ENCODE measurements at places on chromosomes 6 and 20.

GRCh38 chr20:32429343-32429742 lies 71.2 kb downstream of the ASXL1 start:
- DNase-seq = no peak

DNA sequence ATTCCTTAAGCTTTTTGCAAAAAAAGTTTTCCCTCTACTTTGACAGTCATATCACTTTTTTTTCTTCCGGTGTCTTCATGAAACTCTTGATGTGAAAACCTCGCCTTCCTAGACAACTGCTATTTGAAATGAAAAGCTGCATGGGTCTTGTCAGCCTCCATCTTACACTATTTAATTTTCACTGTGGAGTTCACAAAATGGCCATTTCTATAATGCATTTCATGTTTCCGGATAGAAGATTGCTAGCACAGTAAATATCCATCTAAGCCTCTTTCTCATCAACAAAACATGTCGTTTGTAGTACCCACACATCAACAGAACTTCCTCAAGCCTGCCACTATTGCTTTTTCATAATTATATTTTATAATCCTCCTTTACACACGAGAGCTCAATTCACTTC lies 204.9 kb upstream of the ID4 start:
- DNase-seq = no peak

- no peak for DNase-seq
Measured at GRCh38 chr6:33007831-33008400, 1.5 kb downstream of the HLA-DOA start.

DNA sequence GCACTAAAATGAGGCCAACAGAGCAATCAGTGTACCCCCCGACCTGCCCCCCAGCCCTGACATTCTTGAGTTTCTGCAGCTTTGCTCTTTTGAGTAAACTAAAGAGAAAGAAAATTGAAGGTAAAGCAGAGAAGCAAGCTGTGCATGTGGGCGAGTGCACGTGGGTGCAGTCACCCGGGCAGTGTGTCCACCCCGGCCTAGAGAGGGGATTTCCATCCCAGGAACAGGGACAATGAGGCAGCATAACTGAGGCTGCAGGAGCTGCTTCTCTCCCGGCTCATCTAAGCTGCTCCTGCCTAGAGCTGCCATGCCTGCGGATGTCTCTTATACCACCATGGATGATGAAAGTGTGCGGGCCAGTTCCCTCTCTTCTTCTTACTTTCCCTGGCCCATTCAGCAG lies 16.8 kb downstream of the CASS4 start:
- DNase-seq = no peak

GRCh38 chr20:32277361-32278198 lies at the start of gene KIF3B:
Gene KIF3B (plus strand): TSS chr20:32277651. CDS start chr20:32309778, 32,127 bp downstream.
- DNase-seq = peak; percentile 92

DNA sequence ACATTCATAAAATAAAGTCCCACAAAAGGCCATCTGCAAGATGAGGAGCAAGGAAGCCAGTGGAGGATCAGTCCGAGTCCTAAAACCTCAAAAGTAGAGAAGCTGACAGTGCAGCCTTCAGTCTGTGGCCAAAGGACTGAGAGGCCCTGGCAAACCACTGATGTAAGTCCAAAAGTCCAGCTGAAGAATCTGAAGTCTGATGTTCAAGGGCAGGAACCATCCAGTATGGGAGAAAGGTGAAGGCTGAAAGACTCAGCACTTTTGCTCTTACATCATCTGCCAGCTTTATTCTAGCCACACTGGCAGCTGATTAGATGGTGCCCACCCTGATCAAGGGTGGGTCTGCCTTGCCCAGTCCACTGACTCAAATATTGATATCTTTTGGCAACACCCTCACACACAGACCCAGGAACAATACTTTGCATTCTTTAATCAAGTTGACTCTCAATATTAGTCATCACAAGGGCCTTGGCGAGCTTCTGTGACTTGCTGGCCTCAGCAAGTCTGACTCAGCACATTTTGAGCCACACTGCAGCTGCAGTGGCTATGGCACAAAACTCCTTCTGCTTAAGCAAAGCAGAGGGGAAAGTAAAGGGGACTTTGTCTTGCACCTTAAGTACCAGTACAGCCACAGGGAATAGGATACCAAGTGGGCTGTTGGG lies 1370.3 kb upstream of the CITED2 start:
- no peak for DNase-seq

DNA sequence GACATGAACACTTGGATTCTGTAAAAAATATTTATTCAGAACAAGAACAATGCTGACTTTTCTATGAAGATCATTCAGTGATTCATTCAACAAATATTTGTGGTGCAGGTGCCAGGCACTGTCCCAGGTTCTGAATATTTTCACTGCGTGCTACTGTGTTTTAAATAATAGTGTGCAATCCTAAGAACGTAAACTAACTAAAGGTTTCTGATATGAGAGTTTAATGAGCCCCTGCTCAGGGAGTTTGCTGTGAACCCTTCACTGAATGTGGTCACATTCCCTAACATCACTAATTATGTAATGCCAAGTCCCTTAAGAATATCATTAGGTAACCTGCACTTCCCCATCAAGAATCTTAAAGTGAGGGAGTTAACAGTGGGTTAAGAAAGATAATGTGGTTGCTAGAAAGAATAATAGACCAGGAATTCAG lies 1.7 kb upstream of the TMEM170B start:
- DNase-seq = no peak

- DNase-seq = no peak
Measured at GRCh38 chr6:18209539-18210197, 54.4 kb downstream of the KDM1B start.

DNA sequence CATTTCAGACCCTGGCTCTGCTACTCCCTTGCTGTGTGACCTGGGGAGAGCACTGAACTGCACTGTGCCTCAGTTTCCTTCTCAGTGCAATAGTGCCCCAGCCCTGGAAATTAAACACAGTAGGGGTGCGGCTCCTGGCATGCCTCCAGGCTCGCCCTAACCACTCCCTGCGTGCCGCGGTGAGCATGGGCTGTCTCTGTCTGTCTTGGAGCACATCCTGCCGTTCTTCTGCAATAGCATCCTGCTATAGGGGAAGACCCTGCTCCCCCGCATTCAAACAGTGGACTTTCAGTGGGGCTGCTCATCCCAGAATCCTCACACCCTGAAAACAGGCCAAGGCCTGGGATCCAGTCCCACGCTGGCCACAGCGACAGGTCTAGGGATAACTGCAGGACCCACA lies 129.5 kb downstream of the FOXC1 start:
- no peak for DNase-seq

- no peak for DNase-seq
Measured at GRCh38 chr6:75024828-75025227, 181.0 kb downstream of the COL12A1 start.

- no peak for DNase-seq
Measured at GRCh38 chr6:62272114-62272513, 13.9 kb downstream of the KHDRBS2 start.

GRCh38 chr6:25237579-25237978 lies 41.6 kb upstream of the CARMIL1 start:
- DNase-seq = no peak

DNA sequence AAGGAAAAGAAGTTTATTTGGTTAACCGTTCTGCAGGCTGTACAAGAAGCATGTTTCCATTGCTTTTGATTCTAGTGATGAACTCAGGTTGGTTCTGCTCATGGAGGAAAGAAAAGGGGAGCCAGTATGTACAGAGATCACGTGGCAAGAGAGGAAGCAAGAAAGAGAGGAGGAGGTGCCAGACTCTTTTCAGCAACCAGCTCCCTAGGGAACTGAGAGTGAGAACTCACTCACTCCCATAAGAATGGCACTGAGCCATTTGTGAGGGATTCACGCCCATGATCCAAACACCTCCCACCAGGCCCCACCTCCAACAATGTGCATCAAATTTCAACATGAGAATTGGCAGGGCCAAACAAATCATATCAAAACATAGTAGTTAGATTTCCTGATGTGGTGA lies 649.1 kb downstream of the EPM2A start:
- DNase-seq = no peak

DNA sequence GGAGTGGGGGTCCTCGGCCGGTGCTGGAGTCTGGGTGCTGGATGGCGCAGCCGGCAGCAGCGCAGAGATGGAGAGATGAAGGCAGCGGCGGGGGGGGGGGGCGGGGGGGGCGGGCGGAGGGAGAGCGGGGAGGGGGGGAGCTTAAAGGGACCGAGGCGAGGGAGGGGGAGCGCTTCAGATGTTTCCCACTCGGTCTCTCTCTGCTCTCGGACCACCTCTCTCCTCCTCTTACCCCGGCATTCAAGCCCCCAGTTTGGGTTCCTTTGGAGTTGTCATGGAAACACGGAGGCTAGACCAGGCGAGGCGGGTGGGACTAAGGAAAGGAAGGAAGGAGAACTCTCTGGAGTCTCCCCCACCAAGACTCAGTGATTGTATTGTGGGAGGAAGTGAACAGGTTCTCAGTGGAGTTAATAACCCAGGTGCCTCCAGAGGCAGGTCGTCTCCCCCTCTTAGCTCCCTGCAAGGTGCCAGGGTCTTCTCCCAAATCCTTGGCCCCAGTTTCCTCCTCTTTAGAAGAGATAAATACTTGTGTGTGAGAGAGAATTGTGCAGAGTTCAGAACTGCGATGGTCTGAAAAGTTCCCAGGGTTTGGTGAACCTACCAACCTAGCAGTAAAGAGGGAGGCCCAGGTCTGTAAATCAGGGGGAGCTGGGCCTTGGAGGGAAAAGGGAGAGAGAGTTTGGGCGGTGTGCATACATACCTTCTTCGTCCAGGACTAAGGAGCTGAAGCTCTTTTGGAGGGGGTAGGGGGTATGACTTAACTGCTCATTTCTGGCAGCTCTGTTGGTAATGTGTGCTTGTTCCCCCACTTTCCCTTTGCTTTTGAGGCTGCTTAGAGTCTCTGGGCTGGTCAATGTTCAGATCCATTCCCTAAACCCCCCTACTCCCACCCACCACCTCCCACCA lies at the start of gene PRRT1:
PRRT1 (minus strand) TSS at position 77 of the 906 bp plus-strand sequence. CDS start 112 bp downstream, outside the sequence.
- no peak for DNase-seq

DNA sequence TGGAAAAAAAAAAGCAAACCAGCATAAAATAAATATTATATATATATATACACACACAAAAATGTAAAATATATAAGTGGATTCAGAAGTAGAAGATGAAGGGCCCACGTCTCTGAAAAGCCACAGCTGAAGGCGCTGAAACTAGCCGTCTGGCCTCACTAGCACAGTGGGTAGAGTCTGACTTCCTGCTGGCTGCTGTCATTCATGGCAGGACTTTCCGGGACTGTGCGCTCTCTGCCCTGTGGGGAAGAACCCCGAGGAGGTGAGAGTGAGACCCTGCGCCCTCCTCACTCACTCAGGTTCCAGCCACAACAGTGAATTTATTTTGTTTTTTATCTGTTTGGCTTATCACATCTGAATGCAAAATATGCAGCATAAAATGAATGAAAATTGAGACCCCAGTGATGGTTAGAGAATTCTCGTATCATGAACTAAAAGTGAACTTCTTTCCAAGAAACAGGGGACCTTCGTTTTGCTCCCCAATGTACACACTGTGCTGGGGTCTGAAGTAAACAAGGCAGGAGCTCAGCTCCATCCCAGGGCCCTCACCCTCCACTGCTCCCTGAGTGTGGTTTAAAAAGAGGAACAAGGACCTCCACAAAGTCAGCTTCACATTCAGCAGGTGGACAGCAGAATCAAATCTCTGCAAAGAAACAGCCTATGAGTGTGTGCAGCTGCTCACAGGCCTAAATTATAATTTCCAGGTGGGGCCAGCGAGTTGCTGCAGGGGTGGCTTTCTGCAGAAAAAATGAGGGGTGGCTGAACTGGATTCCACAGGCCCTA lies 1.3 kb upstream of the RAMACL start:
- no peak for DNase-seq

- DNase-seq = no peak
Measured at GRCh38 chr20:64151633-64152530, 12.4 kb upstream of the MYT1 start.

- peak; percentile 73 for DNase-seq
Measured at GRCh38 chr6:159969204-159969912, 476 bp downstream of the IGF2R start.

DNA sequence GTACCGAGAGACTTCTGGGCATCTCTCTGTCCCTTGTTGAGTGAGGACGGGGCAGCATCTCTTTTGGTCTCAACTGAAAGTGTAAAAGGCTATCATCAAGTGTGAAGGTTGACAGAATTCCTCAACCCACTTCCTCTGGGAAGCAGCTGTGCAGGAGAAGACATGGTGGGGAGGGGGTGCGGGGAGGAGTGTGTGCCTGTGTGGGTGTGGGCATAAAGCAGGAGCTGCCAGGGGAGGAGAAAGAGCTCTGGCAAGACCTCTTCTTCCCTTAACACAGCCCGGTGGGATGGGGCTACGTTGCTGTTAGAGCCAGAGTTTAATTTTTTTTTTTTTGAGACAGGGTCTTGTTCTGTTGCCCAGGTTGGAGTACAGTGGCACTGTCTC lies 31.8 kb downstream of the CPXM1 start:
- no peak for DNase-seq

DNA sequence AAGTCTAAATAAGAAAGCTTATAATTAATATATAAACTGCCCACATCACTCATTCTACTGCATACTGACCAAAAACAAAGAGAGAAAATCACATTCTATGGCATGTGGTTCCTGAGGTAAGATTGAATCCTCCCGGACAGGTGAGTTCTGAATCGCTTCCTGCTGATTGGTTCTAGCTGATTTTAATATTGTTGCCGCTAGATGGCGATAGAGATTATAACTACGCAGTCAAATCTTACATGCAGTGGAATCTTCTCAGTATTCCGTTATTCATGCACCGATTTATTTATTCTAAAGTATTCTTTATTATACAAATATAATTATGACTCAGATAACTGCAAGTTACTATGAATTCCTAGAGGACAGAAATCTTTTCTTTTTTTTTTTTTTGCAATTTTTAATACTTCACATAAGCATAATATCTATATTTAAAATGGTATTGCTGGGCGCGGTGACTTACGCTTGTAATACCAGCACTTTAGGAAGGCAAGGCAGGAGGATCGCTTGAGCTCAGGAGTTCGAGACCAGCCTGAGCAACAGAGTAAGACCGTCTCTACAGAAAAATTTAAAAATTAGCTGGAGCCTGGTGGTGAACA lies 24.2 kb upstream of the TMX4 start:
- no peak for DNase-seq

- DNase-seq = no peak
Measured at GRCh38 chr6:142764311-142764710, 180.7 kb downstream of the HIVEP2 start.

DNA sequence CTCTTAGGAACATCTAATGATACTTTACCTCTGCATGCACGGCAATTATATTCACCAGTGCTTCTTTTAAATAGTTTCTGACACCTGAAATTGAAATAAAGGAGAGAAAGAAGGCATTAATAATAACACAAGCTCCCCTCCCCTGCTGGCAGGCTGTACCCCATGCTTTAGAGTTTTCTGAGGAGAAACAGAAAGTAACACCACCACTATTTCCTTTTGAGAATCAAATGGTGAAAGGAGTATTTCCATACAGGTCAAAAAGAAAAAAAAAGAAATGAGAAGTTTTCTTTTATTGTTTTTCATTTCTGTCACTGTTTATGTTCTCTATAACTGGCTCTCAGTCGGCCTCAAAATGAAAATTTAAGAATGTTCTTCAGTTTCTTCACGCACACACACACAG lies 108.1 kb downstream of the IRF4 start:
- DNase-seq = no peak

DNA sequence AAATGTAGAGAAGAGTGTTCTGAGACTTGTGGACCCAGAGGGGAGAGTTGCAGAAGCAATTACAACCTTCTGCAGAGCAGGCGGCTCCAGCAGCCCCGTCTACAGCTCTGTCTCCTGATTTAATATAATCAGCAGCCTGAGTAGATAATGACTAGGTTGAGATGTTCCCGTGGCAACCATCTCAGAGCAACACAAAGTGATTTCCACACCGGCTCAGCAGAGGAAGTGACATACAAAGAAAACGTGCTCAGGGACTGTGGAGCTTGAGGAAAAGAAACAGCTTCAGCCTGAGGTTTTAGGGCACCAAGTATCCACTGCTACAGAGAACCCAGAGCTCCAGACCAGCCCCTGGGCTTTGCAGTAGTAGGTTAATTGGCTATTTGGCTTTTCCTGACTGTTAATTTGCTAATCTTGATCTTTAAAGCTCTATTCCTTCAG lies 136.4 kb downstream of the MTFR2 start:
- DNase-seq = no peak

Data from left forelimb (tissue), 1 donor.